Activated CD4-positive, CD25-positive, alpha-beta regulatory T cell (primary cell): ENCODE measurements at places on chromosomes 6 and 20.

DNA sequence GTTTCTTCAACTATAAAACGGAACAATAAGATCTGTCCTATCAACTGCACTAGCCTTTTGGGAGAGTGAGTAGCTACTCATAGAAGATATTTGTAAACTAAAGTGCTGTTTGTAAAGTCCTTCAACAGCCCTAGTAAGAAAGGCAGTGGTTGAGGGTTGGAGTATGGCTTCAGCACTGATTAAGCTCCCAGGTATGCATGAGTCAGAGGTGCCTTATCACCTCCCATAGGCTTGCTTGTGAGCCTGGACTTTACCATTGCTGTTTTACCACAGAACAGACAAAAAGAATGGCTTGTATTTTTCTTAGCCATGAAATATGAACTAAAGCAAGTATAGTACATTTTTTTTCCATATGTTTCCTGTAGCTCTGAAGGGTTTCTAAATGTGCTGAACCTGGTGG is 44.1 kb downstream of the SAMD3 start:
- no peak for DNase-seq

- no peak for DNase-seq
Measured at GRCh38 chr20:20083807-20084206, 31.5 kb downstream of the CFAP61 start.

DNA sequence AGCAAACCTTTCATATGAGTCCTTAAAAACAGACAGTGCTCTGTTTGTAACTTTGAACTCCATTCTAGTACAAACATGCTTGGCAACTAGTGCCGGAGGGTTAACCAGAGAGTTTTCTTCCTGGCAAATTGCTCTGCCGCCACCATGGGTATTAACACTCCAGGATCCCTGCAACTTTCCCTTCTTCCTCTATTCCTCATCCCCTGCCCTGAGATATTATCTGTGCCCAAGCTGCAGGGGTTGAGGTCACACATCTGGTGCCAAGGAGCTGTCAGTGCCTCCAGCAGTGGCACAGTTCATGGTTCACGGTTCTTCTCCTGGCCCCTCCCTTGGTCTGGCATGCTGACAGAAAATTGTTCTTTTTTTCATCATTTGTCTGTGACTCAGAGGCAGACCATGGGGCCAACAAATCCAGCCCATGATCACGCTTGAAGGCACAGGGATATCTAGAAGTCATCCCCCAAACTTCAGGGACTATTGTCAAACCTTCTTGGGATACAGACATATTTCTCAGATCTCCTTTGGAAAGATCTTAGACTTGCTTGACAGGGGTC is 77.5 kb downstream of the ATXN1 start:
- DNase-seq: no peak

- no peak for DNase-seq
Measured at GRCh38 chr6:16857969-16858592, 96.8 kb upstream of the ATXN1 start.

GRCh38 chr6:168867247-168868102 is 386.2 kb downstream of the THBS2 start:
- DNase-seq: no peak

DNA sequence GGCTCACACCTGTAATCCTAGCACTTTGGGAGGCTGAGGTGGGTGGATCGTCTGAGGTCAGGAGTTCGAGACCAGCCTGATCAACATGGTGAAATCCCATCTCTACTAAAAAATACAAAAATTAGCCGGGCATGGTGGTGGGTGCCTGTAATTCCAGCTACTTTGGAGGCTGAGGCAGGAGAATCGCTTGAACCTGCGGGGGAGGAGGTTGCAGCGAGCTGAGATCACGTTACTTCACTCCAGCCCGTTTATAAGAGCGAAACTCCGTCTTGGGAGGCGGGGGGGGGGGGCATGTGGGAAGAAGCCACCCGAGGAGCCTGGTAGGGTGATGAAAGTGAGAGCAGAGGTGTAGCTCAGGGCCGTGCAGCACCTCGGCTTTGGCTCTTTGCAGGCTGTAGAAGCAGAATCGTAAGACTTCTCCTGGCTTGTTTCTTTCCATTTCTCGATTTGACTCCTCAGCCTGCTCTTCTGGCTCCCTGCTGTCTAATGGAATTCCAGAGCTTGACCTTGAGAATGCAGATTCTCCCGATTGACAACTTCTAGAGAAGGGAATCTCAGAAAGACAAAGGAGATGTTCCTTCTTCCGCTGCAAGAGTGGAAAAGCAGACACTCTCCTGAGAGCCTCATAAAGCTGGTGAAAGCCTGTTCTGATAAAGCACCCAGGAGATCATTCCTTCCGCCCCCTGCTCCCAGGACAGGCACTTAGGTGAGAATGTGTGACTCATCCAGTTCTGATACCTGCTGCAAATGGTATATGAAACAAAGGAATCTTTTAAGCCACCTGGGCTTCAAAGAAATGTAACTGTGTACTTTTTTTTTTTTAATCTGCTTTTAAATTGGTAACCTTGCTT is 26.0 kb upstream of the PPP1R16B start:
- DNase-seq: no peak

- DNase-seq: no peak
Measured at GRCh38 chr6:124721331-124721730, 240.9 kb upstream of the RNF217 start.

DNA sequence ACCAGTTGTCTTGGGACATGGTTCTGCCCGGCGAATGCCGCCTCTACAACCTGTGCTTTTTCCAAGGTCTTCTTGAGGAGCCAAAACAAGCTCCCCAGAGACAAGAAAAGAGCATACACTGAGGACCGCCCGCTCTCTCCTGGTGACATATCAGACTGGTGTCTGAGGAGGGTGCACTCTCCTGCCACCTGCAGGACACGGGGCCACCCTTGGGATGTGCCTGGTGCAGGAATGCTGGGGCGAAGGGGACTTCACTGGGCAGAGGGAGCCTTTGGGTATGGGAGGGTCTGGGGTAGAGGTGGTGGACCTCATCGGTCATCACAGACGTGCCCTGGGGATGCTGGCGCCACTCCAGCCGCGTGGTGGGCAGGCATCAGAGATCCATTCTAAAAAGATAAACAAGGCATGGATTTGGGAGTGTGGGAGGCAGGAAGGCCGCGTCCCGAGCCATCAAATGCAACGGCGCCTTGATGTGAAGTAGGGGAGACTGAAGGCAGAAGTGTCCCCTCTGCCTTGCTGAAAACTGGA is 163.3 kb downstream of the CD83 start:
- no peak for DNase-seq

GRCh38 chr6:3202999-3203696 is 24.3 kb downstream of the TUBB2B start:
- DNase-seq: no peak

GRCh38 chr6:167049275-167049674 is 50.1 kb downstream of the CEP43 start:
- no peak for DNase-seq

DNA sequence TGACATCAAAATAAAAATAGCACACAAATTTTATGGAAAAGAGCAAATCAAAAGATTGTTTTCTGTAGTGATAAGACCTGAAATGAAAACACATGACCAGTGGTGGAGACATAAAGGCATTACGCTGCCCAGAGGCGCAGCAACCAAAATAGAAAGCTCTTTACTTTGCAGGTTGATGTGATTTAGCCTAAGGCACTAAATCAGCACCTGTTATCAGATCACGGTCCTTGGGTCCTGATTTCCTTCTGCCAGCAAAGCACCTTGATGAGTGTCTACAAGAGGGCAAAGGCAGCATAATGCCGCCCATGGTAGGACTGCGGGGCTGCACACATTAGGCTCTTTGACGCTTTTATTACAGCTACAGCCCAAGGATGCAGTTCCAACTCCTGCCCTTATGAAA is 19.3 kb upstream of the RAMACL start:
- DNase-seq: no peak

DNA sequence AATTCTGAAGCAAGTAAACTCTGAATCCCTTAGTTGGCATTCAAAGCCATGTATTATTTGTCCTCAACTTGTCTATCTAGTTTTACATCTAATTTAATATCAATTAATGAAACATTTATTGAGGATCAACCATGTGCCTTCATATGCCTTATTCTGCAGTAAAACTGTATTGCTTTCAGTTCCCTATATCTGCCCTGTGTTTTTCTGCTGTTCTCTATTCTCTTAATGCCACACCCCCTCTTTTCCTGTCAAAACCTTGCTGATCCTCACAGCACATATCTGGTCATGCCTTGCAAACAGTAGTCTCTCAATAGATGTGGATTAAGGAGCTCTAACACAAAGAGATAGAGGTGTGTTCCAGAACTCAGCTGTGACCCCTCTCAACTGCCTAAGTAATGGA is 2.0 kb downstream of the FIG4 start:
- no peak for DNase-seq

GRCh38 chr20:57047281-57048026 is 219.0 kb downstream of the BMP7 start:
- no peak for DNase-seq

DNA sequence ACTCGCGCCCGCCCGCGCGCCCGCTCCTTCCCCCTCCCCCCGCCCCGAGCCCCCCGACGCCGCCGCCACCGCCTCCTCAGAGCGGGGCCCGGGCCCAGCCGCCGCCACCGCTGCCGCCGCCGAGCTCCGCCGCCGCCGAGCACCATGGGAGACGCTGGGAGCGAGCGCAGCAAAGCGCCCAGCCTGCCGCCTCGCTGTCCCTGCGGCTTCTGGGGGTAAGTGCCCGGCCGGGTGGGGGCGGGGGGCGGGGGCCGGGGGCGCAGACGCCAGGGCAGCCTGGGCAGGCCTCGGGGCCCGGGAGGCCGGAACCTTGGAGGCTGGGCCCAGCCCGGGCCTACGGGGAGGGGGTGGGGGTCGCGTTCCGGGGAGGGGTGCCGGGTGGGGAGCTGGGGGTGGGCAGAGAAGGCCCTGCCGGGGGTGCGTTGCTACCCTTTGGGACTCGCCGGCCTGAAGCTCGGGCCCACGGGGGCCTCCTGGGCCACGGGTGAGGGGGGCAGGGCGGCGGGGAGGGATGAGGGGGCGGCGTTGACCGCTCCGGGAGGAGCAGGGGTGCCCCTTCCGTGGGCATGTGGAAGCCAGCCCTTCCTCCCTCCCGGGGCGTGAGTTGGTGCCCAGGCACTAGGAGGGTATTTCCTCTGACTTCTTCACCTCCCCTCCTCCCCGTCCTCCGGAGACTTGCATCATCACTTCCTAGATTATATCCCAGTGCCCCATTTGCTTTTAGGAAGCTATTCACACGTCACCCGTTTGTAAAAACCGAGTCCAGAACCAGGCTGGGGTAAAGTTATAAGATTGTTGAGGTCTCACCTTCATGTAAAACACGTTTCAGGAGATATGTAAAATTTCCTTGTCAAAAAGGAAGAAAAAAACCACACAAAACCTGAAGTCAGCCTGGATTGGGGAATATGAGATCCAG is 533 bp downstream of the ZFAND3 start:
- no peak for DNase-seq

DNA sequence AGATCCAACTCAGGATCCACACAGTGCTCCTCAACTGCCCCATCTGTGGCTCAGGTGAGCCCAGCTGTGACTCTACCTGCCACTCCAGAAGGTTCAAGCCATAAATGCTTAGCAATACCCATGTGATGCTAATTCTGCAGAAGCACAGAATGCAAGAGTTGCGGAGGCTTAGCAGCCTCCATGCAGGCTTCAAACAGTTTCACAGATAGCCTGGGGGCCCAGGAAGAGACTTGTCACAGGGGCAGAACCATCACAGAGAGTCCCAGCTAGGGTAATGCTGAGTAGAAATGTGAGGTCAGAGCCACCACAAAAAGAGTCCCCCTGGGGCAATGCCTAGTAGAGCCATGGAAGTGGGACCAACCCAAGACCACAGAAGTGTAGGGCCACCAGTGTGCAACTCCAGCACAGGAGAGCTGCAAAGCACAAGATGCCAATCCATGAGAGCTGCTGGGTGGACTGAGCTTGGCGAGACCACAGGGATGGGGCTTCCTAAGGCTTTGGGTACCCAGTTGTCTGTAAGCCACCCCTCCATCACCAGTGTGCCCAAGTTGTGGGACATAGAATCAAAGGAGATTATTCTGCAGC is 283.9 kb downstream of the UBE3D start:
- DNase-seq: no peak

DNA sequence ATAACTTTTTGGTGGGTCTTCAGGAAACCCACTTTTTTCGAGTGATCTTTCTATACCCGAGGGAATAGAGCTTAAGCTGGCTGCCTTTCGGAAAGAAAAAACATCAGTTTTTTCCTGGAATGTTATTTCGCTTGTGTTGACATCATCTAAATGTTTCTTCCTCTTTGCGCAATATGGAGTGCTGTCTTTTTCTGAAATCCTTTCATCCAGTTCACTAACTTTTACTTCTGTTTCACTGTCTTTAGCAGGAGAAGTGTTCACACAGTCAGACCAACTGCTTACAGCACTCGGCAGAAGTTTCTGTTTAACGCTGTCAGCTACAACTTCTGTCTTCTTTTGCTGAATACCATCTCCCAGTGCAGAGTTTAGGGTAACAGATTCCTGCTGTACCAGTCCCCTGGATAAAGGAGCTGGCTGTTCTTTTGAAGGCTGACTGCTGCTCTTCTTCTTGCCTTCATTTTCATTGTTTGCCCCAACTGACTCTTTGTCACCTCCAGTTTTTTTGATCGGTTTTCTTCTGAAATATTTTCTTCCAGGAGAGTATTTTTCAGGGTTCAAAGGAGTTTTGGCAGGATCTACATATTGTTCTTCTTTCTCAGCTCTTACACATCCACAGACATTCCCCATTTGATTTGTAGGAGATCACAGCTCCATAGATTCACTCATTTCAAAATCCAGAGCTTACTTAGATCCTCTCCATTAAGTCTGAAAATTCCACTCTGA is 50.0 kb upstream of the DST start:
- DNase-seq: no peak

DNA sequence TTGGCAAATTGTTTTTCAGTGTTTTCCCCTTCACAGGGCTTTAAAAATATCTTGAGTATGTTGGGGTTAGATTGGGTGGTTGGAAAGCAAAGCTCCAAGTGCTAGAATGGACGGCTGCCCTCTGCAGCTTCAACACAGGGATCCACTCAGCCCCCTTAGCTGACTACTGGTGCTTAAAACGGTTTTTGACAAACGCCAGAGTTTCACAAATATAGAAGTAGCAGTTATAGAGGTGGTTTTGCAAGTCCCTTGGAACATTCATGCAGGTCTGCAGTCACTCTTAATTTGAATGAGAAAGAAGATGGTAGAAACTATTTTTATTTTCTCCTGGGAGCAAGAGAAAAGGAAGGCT is 175.9 kb downstream of the ARID1B start:
- DNase-seq: no peak

DNA sequence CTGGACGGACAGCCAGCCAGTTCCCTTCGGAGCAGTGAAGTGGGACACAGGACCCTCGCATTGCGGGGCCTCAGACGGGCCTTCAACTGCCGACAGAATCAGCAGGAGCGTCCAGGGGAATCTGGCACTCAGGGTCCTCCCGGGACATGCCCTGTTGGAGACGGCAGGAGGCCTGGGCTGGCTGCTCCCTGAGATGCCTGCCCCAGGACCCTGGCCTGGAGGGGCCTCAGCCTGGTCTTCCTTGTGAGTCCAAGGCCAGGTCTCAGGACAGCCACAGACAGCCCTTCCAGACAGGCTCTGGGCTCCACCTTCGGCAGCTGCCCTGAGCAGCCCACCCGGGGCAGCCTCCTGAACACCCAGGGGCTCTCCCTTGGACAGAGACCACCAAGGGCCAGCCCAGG is 14.6 kb upstream of the HELZ2 start:
- DNase-seq: no peak

GRCh38 chr6:156776470-156776839 is 723 bp upstream of the ARID1B start:
- DNase-seq: no peak
